ENCODE measurements at places on chromosomes 3 and 15. TPM values are rescaled to one million over a fixed set of nuclear protein-coding genes. Genes with fewer than 3 reads are reported as not detected.

Gene LRRC34
- 6.6 TPM for total RNA-seq

- DNase-seq = no peak
These were observed 11.1 kb downstream of the TFG start for GRCh38 chr3:100720426-100720825.

Gene GOLGA8O
- total RNA-seq = 1.7 TPM

- DNase-seq = no peak
These were observed 75.5 kb downstream of the MRPL46 start for GRCh38 chr15:88391700-88392099.

- DNase-seq = no peak
These were observed 5.6 kb downstream of the MYO1E start for GRCh38 chr15:59367022-59367451.

Data from activated CD8-positive, alpha-beta T cell treated with anti-CD3 and anti-CD28 coated beads for 36 hours (primary cell).